Stimulated activated CD4-positive, alpha-beta T cell treated with anti-CD3 and anti-CD28 coated beads, Interleukin-2, amount 100 ng/mL, for 24 hours (primary cell): ENCODE measurements at places on chromosomes 13 and 19.

GRCh38 chr13:40069173-40070044 is 413.9 kb downstream of the COG6 start:
- peak; percentile 78 for DNase-seq

- peak; percentile 62 for DNase-seq
Measured at GRCh38 chr19:41575998-41576397, at the start of gene CEACAM21. Gene CEACAM21, plus strand, starts transcription at chr19:41576166. Its CDS starts 109 bp downstream, at chr19:41576275.

DNA sequence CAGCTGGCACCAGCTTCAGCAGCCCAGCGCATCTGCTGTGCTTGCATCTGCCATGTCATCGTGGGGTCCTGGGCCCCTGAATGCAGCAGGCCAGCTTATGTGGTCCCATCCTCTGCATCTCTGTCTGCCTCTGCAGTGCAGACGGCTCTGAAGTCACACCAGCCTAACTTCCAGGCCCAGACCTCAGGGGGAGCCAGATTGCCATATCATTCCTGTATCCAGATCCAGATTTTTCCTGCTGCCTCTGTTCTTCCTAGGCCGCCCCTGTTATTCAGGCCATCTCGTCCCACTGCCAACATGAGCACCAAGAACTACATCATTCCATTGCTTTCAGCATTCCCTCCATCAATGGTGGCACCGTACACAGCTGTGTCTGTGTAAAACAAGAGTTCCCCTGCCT is 571.6 kb downstream of the UQCRFS1 start:
- DNase-seq: no peak

DNA sequence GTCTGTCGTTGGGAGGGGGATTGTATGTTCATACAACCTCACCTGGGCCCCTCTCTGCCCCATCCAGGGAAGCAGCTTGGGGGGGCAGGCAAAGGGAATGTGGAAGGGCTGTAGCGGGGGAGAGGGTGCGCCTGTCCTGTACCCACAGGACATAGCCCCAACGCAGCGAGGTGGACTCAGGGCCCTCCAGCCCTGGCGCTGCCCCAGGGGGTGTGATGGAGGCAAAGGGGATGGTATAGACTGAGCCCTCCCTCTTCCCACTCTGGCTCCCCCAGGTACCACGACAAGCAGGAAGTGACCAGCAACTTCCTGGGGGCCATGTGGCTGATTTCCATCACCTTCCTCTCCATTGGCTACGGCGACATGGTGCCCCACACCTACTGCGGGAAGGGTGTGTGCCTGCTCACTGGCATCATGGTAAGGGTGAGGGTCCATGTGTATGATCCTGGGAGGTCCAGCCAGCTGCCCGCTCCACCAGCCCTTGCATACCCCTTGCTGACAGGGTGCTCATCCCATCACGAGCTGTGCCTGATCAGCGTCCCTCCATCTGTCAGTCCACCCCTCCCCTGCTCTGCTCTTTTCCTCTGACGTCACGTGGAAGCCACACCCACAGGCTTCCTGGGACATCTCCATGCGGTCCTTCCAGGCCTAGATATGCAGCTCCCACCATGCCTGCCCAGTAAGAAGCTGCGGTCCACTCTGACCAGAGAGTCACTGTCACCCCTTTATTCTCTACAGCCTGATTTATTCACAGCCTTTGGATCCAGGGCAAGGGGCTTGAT is 18.3 kb downstream of the KCNN1 start:
- DNase-seq: no peak

DNA sequence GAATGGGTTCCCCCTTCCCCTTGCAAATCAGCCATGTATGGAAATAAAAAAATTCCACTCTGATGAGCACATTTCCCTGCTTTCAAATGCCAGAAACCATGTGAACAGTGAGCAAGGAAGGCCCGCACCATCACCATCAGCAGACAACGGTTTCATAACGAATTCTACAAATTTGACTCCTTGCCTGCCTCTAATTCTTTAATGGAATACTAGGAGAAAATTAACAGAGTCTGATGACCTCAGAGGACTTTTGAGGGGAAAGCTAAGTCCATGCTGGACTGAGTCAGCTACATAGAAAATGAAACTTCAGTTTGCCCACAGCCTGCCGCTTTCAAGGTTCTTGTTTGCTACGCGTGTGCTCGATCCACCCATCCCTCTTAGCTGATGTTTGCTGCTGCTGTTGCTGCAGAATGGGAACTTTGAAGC is 46.7 kb upstream of the KL start:
- DNase-seq: no peak

DNA sequence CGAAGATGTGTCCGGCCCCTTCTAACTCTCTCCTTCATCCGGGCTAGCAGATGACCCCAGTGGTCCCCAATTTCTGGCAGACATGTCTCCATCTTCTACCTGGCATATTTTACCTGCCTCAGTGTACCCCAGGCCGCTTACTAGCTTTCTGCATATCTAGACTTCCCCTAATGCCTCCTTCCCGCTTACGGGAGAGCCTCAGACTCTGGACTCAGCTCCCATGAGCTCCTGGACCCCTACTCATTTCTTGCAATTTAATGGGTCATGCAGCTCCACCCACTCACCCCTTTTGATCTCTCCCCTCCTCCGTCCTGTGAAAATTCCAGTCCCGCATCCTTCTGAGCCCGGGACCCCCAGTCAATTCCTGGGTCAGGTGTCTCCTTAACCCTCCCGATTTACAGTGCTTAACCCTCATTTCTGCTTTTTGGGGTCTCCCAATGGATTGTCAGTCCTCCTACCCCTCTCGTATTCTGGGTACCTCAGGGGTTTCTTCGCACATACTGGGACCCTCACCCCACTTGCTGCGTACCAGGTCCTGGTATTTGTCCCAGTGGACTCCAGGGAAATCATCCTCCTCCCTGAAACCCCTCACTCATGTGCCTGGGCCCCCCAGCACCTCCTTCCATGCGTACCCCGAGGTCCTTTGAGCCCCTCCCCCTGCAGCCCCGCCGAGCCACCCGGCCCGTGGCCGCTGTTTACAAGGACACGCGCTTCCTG is 500 bp upstream of the JUNB start:
- no peak for DNase-seq

DNA sequence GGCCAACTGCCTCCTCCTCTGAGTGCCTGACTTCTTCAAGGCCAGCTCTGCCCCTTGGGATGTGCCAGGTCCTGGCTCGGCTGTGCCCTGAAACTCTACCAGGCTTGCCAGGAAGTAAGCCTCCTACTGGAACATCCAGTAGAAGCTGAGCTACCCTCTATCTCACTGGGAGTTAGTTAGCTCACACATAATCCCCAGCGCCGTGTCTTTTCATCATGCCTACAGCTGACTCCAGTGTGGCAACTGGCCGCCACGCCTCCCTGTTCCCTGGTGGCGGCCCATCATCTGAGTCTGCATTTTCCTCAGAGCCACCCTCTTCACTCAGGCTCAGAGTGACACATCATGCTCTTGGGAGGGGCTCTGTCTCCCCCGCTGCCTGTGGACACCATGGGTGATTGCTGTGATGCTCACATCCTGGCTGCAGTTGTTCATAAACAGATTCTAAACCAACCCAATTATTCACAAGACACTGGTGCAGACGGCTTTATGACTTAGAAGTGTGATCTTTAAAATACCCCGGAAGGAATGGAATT is 131.9 kb upstream of the IRS2 start:
- DNase-seq: no peak

DNA sequence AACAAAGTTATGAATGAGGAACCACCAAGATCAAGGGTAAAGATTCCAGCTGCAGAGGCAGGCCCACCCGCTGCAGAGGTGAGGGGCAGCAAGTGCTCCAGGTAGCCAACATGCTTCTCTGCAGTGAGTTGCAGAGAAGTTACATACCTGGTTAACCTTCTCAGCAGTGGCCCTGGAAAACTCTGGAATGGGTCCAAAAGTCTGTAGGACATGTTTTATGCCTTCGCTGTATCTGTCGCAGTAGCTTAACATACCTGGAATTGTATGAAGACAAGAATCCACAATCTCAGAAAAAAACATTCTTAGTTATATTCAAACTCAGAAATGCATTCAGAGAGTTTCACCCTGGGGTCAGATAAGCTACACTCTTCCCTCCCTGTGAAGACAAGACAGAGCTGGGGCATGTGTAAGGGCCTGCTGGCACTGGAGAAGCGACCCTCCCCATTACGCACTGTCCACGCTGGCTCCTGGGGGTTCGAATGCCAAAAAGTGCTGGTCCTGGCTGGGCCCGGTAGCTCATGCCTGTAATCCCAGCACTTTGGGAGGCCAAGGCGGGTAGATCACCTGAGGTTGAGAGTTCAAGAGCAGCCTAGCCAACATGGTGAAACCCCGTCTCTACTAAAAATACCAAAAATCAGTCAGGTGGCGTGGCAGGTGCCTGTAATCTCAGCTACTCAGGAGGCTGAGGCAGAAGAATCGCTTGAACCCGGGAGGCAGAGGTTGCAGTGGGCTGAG is 121.0 kb downstream of the CRYL1 start:
- DNase-seq: no peak

- DNase-seq: no peak
Measured at GRCh38 chr13:78078168-78078567, 159.5 kb upstream of the EDNRB start.

DNA sequence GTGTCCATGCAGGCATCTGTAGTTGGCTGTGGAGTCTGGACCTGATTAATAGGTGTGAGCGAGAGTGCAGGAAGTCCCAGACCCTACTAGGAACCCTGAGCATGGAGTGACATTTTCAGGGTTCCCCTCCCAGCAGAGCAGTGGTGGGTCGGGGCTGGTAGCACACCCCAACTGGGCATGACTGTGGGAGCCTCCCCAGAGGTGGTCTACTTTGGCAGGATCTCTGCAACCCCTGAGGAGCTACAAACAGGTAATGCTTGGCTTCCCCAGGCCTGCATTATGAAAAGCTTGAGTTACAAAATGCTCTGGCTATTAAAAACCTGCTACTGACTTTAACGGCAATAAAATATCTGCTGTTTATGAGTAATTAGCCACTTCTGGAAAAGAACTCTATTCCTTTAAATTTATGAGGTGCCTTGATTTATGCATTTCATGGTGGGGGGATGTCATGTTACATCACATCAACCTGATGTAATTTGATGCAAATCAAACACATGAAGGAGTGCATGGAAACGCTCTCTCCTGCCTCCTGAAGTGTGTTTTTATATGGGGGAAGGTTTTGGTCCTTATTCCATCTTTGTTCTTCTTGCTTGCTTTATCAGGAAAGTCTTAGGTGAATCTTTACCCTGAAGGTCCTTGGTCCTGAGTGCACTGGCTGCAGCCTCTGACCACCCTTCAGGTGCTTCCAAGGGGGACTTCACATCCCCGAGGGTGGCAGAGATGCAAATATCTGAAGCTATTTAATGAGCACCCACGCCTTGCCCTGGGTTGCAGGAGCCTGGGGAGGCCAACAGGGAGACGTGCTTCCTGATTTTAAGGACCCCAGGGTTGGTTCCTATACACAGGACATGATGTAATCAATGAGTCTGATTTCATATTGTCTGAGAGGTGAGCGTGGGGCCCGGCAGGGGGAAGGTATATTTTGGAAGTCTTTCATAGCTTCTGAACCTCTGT is 54.0 kb downstream of the ZNF536 start:
- DNase-seq: no peak

GRCh38 chr19:34766386-34766785 is 6.6 kb downstream of the ZNF599 start:
- DNase-seq: no peak

GRCh38 chr13:56903710-56904282 is 236.9 kb upstream of the PRR20A start:
- no peak for DNase-seq

DNA sequence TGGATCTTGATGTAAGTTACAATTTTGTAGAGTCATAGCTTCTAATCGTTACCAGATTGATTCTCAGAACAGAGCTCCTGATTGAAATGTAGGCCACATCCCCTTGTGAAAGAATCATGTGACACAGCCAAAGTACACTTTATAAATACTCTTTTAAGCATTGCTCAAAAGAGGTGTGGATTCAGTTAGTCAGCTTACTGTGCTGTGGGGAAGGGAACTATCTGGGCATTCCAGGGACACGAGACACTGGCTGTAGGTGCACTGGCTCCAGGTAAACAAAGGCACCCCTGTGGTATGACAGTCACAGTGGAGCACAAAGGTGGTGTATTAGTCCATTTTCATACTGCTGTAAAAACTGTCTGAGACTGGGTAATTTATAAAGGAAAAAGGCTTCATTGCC is 222.8 kb downstream of the LIG4 start:
- DNase-seq: no peak

DNA sequence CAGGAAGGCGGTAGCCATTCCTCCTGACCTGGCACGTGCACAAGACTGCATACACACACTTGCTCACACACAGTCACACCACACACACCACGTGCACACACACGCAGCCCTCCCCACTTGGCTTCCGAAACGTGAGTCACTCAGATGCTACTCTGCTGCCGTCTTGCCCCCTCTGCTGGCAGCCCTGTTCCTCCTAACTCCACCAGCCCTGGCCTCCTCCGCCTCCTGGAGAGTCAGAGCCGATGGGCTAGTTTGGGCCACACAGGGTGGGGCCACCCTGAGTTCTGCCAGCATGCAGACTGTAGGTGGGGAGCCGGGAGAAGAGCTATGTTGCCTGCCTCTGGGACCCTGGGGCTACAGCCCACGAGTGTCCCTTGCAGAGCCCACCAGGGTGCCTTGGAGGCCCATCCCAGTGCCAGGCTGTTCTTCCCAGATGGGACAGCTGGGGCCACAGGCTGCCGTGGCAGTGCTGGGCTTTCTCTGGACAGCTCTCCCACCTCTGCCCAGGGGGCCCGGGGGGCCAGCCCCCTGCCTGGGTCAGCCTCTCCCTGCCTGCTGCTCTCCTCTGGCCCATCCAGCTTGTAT is 12.1 kb downstream of the PIN1 start:
- DNase-seq: peak; percentile 59

DNA sequence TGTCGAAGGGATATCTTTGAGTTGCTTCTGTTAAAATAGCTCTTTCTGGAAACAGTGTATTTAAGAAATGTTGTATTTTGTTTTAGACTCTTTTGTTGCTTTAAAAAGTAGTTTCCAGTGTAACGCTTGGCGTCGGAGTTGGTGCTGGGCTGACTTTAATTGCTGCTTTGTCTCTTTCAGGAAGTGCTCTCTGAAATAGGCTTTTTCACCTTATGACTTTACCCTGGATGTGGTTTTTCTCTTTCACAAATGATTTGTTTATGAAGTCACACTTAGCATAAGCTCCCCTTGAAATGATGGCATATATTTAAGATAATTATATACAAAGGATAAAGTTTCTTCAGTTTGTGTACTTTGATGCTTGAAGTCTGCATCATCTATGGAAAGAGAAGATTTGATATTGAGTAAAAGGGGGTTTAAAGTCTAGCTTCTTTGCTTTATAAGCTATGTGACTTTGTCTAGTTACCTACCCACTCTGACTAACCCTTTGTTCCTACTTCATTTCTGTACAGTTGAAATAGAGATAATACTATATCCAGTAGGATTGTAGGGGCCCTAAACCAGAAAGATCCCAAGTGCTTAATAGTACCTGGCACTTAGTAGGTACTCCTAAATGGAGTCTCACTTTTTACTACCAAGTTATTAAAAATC is at the start of gene GPR18:
TSS of gene GPR18 (minus strand) at position 170 of the 651 bp plus-strand sequence. CDS start 2,507 bp downstream, outside the sequence.
- no peak for DNase-seq

DNA sequence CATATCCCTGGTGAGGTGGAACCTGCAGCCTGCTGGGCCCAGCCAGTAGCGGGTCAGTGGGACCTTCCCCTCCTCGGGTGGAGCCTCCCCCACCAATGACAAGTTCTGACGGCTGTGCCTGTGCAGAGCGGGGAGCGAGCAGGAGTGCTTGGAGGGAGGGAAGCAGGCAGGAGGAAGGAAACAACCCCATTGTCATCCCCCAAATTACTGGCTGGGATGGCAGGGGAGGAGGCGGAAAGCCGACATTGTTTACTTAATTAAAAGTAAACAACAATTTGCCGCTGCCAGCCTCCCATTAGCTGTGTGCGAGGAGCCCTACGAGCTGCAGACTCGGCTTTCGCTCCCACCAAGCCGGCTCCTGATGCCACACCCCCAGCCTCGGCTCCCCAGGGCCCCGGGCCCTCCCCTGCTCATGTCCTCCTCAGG is 45.5 kb downstream of the LYL1 start:
- DNase-seq: no peak

GRCh38 chr13:43473437-43473836 is 313.3 kb downstream of the ENOX1 start:
- DNase-seq: no peak
